ENCODE measurements at places on chromosomes 6 and 20. TPM values are rescaled to one million over a fixed set of nuclear protein-coding genes. Genes with fewer than 3 reads are reported as not detected.

DNA sequence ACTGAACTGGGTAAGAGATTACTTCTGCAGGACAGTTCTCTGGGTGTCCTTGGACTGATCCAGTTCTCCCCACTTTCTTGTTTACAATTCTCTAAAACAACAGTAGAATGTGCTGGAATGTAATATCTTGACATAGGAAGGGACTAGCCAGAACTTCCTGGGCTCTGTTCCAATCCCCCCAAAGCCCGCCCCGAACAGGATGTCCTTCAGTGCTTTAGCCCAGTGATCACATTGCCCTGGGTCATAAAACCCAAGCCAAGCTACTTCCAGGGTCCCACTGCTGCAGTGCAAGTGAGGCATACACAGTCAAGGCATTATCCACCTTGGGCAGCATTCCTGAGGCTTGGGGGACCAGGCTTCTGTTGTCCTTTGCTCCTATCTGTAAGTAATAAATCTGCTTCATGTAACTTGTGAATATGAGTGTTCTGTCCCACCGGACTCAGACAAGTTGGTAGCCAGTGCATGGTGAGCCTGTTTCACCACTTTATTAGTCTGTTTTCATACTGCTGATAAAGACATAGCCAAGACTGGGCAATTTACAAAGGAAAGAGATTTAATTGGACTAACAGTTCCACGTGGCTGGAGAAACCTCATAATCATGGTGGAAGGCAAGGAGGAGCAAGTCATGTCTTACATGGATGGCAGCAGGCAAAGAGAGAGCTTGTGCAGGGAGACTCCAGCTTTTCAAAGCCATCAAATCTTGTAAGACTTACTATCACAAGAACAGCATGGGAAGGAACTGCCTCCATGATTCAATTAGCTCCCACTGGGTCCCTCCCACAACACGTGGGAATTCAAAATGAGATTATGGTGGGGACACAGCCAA lies 23.5 kb downstream of the FITM2 start:
- no peak for DNase-seq

Gene MBOAT1
- 1.9 TPM for total RNA-seq

GRCh38 chr6:87346700-87347099 lies 2.1 kb downstream of the C6orf163 start:
- no peak for DNase-seq

DNA sequence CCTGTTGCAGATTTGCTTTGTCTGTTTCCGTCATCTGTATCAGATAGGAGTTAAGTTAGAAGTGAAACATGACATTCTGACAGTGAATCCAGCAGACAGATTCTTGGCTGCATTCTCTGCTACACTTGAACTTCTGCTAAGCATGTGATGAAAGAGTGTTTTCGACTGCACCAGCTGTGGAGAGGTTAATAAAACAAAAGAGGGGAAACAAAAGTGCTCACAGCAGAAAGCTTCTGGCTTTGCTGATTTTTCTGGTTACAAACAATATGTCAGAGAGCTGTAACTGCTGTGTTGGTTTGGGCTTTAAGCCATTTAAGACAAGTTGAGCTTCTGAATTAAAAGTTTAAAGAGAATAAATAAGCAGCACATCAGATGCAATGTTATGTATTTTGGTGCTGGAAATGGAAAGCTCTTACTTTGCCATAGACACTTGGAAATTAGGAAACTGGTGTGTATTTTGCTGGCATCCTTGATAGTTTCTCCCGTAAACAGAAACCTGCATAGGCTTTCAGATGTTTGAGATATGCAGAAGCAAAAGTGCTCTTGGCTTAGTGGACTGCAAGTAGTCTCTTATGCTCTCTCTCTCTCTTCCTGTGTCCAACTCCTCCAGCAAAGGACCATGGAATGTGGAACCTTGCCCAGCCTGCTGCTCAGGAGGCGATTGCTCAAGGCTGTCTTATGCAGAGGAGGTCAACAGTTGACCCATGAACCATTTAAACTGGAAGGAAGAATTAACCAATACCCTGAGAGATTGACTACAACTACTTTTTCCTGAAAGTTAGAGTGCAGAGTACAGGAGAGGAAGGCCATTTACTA lies 104.9 kb downstream of the RPS12 start:
- no peak for DNase-seq

Gene MCM9
- 24.2 TPM for total RNA-seq

DNA sequence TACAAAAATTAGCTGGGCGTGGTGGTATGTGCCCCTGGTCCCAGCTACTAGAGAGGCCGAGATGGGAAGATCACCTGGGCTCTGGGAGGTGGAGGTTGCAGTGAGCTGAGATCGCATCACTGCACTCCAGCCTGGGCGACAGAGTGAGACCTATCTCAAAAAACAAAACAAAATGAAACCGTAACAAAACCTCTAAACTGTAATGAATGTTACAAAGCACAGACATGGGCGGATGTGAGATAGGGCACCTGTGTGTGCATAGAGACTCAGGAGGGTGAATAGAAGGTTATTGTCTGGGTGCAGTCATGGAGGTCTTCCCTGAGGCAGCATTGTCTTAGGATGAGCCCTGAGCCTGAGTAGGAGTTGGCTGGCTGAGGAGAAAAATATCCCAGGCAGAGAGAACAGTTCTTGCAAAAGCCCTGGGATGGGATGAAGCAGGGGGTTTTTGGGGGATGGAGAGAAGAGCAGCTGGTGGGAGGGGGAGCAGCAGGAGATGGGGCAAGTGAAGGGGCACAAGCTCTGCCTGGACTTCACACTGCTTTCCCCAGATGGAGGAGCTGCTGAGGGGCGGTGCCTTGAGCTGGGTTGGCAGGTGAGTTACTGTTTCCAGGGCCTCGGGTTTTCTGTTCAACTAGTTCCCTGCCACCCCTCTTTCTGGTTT lies 5.2 kb downstream of the BCAS4 start:
- no peak for DNase-seq

DNA sequence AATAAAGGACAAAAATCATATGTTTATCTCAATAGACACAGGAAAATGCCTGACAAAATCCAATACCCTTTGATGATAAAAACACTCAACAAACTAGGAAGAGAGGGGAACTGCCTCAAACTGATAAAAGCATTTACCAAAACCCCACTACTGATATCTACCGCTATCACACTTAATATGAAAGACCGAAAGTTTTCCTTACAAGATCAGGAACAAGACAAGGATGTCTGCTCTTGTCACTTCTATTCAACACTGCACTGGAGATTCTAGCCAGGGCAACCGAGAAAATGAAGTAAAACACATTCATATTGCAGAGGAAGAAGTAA lies 25.1 kb downstream of the GZF1 start:
- DNase-seq, result no peak

- DNase-seq, result no peak
Observed at GRCh38 chr6:22062807-22063408, 233.9 kb downstream of the PRL start.

Gene FLRT3
- not detected for total RNA-seq

GRCh38 chr20:13817342-13817741 lies 32.5 kb downstream of the NDUFAF5 start:
- no peak for DNase-seq

DNA sequence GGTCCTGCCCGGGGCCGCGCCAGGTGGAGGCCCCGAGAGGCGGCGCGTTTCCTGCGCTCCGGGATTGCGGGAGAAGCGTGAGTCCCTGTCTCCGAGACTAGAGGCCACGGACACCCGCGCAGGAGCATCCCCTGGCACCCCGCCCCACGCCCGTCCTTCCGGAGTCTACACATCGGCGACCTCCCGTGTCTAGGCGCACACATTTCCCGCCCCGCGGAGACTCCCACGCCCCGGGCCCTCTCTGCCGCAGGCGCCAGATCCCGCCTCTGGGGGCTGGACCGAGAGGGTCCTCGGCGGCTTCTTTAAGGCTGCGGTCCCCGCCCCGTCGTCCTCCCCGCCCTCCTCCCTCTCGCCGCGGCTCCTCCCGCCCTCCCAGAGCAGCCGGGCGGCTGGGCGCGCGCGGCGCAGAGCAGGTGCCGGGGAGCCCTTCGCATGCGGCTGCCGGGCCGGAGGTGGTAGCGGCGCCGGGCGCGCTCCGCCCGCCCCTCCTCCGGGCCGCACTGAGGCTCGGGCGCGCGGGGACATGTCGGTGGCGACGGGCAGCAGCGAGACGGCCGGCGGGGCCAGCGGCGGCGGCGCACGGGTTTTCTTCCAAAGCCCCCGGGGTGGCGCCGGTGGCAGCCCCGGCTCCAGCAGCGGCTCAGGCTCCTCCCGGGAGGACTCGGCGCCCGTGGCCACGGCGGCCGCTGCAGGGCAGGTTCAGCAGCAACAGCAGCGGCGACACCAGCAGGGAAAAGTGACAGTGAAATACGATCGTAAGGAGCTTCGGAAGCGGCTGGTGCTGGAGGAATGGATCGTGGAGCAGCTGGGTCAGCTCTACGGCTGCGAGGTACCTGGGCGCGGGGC lies at the start of gene PPP1R14C:
Gene PPP1R14C, plus strand, starts transcription at position 375 of the 846 bp plus-strand sequence. Its CDS starts 149 bp downstream, at position 524.
- no peak for DNase-seq

GRCh38 chr6:37160922-37161778 lies 8.8 kb upstream of the PIM1 start:
- DNase-seq, result no peak

- DNase-seq, result no peak
Observed at GRCh38 chr6:51934098-51934497, 153.3 kb downstream of the PKHD1 start.

DNA sequence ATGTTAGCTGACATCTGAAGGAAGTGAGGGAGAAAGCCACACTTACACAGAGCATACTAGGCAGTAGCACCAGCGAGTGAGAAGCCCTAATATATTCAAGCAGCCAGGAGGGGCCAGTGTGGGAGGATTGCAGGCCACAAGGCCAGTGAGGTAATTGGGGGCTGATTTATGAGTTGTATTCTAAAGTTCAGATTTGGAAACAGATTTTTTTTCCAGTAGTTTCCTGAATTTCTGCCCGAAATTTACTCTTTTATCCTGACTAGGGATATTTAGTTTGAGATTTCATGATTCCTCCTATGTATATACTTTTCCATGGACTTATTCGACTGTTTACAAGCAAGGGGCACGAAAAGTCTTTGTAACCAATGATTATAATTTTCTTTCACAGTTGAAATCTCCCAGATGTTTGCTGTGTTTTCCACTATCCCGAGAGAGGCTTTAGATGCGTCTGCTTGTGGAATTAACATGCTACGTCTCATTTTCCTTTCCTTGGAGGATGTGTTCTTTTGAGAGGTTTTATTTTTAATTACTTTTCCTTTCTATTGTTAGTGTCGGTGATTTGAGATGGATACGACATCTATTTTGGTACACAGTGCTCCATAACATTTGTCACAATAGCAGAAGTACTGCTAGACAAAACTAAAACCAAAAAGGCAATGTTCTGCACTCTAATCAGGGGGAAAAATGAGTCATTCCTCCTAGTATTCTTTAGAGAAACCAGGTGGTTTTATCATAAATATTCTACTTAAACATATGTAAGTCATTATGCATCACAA lies 356.3 kb upstream of the HSF2 start:
- no peak for DNase-seq

Gene ARG1
- total RNA-seq, result not detected

Gene PMEPA1
- not detected for total RNA-seq

Gene SIGLEC1
- not detected for total RNA-seq

All from natural killer cell treated with Interleukin-12 subunit alpha and Interleukin-12 subunit beta and Interleukin-15 and Interleukin-18, amount 100 ng/mL, for 72 hours (primary cell).